MCF 10A (cell line): ENCODE measurements at places on chromosomes 13 and 19.

DNA sequence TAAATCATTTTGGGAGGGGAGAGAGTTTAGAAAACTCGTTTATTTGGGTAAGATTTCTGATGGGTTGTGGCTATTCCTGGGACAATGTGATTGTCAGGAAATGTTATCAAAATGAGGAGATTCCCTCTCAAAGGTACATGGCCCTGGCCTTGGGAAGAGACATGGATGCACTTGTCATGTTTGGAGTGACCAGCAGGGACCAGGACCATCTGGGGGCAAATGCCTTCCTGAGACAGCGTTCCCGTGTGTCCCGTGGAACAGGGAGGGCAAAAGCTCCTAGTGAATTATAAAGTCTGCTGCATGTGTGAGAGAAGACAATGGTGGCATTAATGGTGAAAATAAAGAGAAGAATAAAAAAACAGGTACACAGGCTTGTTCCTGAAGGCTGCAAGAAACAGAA, 317.3 kb downstream of the ZNF536 start:
- H3K4me1 ChIP-seq: no peaks in the 10 kb centered on the region
- no peak overlapping the region for H3K4me3 ChIP-seq
- H3K36me3 ChIP-seq: no peaks in the 10 kb centered on the region
- no peak for DNase-seq

DNA sequence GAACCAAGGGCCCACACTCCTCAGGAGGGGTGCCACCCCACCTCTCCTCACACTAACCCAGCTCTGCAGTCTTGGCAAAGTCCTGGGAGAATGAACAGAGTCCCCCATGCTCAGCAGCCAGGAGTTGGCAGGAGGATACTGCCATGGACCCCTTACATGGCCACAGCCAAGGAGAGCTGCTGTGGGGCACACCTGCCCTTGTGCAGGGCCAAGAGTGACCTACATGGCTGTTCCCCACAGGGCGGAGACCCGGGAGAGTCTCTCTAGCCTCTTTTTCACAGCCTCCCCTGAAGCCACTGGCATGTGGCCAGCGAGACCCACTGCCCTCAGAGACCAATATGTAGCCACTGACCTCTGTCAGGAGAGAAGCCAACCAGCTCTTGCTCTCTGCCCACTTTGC, 45.9 kb upstream of the VSTM2B start:
- no peak overlapping the region for H3K27ac ChIP-seq
- no peak overlapping the region for H3K4me3 ChIP-seq
- DNase-seq: no peak

DNA sequence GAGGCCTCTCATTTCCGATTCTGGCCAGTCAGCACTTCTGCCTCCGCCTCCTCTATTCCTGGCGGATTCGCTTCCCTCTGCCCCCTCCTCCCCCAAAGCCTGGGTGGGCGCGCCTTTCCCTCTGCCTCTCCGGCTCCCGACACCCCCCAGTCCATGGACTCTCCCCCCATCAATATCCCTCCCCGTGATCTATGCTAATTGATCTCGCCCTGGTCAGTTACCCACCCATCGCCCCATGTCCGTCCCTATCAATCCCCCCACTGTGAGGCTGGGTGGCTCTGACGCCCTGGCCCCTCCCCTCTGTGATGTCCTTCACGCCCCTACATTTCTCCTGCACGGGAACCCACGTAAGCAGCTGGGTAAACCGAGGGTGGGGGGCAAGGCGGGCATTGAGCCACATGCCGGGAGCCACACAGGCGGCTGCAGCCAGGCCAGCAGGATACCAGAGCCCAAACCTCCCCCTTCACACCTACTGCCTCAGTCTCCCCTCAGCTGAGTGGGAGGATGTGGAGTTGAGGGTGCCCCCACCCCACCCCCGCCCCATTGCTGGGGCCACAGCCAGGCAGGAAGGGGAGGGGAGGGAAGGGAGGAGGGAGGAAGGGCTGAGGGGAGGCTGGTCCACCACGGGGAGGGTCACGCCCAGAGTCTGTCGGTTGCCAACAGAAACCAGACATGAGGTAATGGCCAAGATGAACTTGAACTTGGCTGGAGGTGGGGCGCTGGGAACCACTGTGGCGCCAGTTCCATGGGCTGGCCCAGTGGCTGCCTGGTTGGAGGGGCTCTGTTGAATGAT, 21.0 kb downstream of the SMIM24 start:
- H3K4me1 ChIP-seq: no peaks in the 10 kb centered on the region
- H3K4me3 ChIP-seq: no peak overlapping the region
- no peak overlapping the region for H3K27ac ChIP-seq

- no peaks in the 10 kb centered on the region for H3K36me3 ChIP-seq
- H3K27ac ChIP-seq: no peak overlapping the region
- H3K4me1 ChIP-seq: peaks cover 11% of the 10 kb centered on the region
- peak overlapping the region; percentile 21 for H3K4me3 ChIP-seq
- peak; percentile 69 for DNase-seq
Measured at GRCh38 chr19:38134540-38135149, 89.4 kb downstream of the DPF1 start.

GRCh38 chr13:25939961-25940687, 111.7 kb downstream of the SHISA2 start:
- H3K27ac ChIP-seq: peak overlapping the region; percentile 50
- peaks cover 24% of the 10 kb centered on the region for H3K4me1 ChIP-seq
- H3K36me3 ChIP-seq: no peaks in the 10 kb centered on the region
- no peaks in the 10 kb centered on the region for H3K27me3 ChIP-seq
